NCI-H510A (cell line): ENCODE measurements at places on chromosomes 6 and 20.

DNA sequence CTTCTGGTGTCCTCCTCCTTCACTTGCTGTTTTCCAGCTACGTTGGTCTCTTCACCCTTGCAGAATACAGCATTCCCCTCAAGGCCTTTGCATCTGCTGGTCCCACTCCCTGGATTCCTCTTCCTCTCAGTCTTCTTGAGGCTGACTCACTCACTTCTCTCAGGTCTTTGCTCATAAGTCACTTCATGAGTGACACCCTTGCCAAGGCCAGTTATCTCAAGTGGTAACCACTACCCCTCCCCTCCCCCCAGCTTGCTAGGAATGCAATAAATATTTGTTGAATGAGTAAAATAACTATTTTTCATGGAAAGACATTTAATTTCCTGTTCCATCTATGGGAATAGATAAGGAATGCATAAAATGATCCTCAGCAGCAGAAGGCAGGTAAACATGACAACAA is 131.7 kb downstream of the PLCB4 start:
- DNase-seq, result no peak

GRCh38 chr6:46894433-46894832 is 27.3 kb downstream of the ADGRF5 start:
- no peak for DNase-seq

GRCh38 chr6:150347845-150348244 is 21.0 kb upstream of the IYD start:
- no peak for DNase-seq

DNA sequence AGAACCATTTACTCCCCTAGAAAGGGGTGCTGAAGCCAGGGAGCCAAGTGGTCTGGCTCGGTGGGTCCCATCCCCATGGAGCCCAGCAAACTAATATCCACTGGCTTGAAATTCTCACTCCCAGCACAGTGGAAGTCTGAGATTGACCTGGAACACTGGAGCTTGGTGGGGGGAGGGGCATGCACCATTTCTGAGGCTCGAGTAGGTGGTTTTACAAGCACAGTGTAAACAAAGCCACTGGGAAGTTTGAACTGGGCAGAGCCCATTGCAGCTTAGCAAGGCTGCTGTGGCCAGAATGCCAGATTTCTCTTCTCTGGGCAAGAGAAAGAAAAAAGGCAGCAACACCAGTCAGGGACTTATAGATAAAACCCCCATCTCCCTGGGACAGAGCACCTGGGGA is 855.8 kb upstream of the CITED2 start:
- DNase-seq, result peak; percentile 12

DNA sequence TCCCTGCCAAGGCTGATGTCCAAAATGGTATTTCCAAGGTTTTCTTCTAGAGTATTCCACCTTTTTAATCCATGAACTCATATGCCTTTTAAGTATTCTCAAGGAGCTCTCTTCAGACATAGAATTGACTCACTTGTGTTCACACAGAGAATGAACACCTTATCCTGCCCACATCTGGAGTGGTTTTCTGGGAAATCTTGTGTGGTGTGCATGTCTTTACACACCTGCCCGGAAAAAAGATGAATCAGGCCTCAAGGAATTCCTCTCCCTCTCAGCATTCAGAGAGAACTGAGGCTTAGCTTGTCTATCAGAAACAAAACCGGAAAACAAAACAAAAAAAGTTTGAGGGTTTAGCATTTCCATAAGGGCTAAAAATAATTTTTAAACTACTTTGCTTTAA is 148.8 kb downstream of the TFAP2A start:
- DNase-seq, result no peak

DNA sequence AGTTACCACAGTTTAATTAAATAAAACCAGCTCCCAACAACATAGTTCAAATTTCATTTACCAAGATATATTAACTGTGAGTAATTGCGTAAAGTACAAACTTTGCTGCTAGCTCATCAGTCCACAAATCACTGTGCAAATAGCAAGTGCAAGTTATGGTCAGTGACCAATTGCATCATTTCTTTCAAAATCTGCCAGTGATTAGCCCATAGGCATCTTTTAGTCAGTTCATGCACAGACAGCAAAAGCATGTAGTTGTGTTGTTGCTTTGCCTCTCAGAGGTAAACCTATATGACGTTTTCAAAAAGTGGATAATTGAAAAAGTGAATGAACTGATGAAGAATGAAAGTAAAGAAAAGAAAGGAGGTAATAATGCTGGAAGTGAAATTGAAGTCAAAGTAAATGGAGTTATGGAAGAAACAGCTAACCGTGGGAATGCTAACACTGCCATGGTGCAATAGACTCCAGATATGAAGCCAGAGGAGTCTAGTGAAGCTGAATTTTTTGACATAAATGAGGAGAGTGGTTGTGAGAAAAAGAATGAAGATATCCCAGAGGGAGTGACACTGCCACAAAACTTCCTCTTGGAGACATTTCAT is 36.5 kb downstream of the ENPP1 start:
- no peak for DNase-seq

DNA sequence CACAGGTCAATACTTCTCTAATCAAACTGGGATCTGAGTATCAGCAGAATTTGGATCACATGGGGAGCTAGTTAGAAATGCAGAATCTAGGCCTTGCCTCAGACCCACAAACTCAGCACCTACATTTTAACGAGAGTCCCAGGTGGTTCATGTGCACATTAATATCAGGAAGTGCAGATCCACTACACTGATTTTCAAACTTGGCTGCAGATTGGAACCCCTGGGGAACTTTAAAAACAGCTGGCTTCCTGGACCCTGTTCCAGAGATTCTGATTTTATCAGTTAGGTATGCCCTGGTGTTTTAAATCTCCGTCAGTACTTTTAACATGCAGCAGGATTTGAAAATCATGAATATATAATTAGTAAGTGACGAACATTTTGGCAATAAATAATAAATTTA is 1.9 kb upstream of the CST8 start:
- no peak for DNase-seq

DNA sequence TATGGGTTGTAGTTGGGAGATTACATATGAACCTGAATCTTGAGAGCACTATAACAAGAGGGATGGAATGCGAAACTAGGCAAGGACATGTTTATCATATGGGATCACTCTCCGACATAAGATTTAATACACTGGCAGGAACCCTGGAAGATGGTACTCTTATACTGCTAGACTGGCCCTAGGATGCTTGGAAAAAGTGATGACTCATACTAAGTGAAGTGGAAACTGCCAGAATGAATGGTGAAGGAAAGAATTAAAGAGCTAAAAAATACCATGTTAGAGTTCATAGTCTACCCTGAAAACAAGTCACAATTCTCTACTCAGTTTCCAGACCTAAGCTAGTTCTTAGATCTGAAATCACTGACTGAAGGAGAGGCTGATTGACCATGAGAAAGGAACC is 45.5 kb upstream of the THEMIS start:
- DNase-seq, result no peak

GRCh38 chr6:133242637-133243585 is 1.8 kb downstream of the EYA4 start:
- DNase-seq, result no peak

GRCh38 chr6:56357616-56358373 is 110.4 kb upstream of the COL21A1 start:
- no peak for DNase-seq

- no peak for DNase-seq
Measured at GRCh38 chr6:72624557-72625160, 2.8 kb downstream of the KCNQ5 start.

DNA sequence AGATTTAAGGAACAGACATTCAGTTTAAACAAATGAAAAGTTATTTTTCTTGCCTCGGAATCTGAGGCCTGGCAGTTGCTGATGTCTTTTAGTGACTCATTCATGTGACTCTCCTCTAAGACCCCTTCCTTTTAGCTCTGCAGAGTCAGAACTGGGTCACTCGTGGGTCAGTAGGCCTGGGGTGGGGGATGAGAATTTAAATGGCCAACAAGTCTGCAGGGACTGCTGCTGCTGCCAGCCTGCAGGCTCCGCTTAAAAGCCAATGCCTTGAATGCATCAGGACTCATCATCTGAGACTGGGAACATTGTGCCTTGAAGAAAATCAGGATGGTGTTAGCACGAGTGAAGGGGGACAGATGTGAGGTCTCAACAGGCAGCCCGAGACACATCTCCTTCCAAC is 404.3 kb downstream of the CDH26 start:
- no peak for DNase-seq

DNA sequence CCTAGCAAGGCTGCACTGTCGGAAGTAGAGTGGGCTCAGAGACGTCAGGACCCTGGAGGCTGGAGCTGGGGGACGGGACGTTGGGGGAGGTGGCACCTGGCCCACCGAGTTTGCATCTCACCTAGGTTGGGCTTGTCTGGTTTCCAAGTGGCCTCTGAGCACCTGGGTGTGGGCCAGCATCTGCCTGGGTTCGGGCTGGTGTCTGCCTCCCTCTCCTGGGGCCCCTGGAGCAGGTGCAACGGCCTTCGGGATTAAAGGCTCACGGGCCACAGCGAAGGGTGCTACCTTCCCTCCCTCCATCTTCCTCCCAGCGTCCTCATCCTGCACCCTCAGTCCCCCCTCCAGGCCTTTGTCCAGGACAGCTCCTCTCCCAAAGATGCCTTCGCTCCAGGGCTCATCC is 6.0 kb downstream of the HRH3 start:
- peak; percentile 72 for DNase-seq

GRCh38 chr6:15351631-15352030 is 105.8 kb downstream of the JARID2 start:
- no peak for DNase-seq

DNA sequence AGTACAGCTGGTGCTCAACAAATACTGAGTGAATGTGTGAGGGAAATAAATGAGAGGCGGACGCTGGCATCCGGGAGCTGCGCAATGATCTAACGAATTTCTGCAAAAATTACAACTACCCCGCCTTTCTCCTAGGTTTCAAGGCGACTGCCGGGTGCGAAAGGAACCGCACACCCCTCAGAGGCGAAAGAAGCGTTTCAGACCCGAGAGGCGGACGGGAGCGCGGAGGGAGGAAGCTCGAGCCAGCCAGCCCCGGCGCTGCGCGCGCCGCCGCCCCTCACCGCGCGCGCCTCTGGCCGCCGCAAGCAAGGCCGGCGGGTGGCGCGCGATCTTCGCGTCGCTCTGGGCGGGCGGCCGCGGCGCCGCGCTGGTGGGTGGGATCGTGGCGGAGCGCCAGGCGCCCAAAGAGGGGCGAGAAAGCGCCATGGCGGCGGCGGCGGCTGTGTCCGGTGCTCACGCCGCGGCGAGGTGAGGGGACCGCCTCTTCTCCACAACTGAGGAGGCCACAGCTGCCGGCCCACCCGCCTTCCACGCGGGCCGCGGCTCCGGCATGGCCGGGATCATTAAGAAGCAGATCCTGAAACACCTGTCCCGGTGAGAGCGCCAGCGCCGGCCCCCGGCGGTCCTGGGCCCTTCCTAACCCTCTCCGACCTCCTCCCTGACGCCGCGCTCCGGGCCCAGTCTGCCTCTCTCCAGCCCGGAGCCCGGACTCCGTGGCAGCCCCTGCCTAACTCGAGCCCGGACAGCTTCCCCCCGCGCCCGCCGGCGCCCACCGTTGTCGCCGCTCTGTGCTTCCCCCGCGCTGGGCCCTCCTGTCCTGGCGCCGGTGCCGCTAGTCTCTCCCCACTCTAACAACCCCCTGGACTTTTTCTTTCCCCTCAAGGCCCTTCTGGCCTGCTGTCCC is at the start of gene BLTP3A:
BLTP3A (plus strand) TSS at position 383 of the 904 bp plus-strand sequence; CDS start at position 551, 168 bp downstream.
- peak; percentile 91 for DNase-seq

GRCh38 chr20:43824309-43825050 is 90.2 kb upstream of the TOX2 start:
- DNase-seq, result no peak

GRCh38 chr6:89925826-89926225 is 31.6 kb downstream of the GJA10 start:
- DNase-seq, result no peak

GRCh38 chr20:54228841-54229240 is 21.0 kb downstream of the PFDN4 start:
- no peak for DNase-seq

- DNase-seq, result no peak
Measured at GRCh38 chr20:25247000-25247517, 826 bp upstream of the PYGB start.

GRCh38 chr20:51766994-51767866 is 960 bp downstream of the ATP9A start:
- peak; percentile 94 for DNase-seq

DNA sequence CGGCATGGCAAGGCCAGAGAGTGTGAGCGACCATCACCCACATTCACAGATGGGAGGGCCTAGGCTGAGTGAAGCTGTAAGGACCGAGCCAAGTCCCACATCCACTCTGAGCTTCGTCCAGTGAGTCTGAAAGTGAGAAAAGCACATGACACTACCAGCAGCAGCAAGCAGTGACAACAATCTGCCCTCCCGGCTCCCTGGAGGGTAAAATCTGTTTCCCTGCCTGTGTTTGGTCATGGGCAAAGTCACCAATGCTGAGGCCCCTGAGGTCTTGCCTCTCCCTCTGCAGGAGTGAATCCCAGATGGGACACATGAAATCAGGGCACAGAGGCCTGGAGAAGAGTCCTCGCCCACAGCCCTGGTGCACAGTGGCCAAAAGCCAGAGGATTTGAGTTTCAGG is 6.4 kb upstream of the CST7 start:
- no peak for DNase-seq

GRCh38 chr6:109236115-109237076 is 141.1 kb downstream of the CEP57L1 start:
- peak; percentile 9 for DNase-seq

DNA sequence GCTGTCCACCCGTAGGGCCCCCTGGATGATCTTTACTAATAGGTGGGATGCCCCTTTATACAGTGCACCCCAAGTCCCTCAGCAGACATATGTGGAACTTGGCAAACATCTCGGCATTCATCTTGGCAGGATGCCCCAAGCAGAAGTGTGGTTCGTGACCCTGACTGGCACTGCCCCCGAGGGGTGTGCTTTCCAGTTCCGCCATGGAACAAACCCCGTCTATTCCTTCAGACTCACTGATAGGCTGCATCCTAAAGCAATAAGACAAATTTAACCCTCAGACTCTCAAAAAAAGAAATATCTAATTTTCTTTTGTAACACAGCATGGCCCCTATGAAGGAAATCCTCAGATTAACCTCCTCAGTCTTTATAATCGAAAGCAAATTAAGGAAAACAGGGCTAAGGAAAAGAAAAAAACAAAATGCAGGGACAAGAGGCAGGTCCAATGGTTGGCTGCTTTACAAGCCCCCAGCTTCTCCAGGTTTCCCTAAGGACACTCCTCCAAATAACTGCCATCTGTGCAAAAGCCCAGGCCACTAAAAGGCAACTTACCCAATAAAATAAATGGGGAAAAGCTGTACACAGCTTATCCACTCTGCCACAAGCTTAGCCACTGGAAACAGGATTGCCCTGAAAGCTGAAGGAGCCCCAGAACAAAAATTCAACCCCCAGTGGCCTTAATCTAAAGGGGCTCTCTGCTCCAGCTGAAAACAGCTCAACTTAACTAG is 30.5 kb upstream of the RIPK1 start:
- no peak for DNase-seq

- no peak for DNase-seq
Measured at GRCh38 chr6:105644073-105644489, 241.2 kb upstream of the PREP start.

DNA sequence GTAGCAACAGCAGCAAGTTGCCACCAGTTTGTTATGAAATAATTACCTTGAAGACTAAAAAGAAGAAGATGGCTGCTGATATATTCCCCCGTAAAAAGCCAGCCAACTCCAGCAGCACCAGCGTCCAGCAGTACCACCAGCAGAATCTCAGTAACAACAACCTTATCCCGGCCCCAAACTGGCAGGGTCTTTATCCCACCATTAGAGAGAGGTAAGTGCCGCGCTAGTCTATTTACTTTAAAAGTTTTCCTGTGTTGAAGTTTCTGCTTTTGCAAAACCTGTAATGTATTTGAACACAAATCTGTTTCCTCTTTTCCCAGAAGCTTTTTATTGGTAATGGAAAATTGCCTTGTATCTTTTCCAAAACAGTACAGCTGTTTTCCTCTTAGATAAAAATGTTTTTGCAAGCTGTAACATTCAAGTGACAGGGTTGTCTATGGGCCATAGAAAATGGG is 725 bp downstream of the BTBD3 start:
- no peak for DNase-seq
